Stimulated activated naive CD4-positive, alpha-beta T cell treated with Interleukin-2 at 50 U/mL for 16 hours (primary cell): ENCODE measurements at places on chromosomes 1 and 21.

DNA sequence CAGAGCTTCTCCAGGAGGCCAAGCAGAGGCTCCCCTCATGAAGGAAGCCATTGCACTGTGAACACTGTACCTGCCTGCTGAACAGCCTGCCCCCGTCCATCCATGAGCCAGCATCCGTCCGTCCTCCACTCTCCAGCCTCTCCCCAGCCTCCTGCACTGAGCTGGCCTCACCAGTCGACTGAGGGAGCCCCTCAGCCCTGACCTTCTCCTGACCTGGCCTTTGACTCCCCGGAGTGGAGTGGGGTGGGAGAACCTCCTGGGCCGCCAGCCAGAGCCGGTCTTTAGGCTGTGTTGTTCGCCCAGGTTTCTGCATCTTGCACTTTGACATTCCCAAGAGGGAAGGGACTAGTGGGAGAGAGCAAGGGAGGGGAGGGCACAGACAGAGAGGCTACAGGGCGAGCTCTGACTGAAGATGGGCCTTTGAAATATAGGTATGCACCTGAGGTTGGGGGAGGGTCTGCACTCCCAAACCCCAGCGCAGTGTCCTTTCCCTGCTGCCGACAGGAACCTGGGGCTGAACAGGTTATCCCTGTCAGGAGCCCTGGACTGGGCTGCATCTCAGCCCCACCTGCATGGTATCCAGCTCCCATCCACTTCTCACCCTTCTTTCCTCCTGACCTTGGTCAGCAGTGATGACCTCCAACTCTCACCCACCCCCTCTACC lies 19.1 kb downstream of the CSF1 start:
- no peak for DNase-seq

GRCh38 chr1:30816211-30817076 lies 58.9 kb upstream of the LAPTM5 start:
- no peak for DNase-seq

GRCh38 chr1:8439015-8439702 lies 121.2 kb downstream of the SLC45A1 start:
- DNase-seq: no peak

DNA sequence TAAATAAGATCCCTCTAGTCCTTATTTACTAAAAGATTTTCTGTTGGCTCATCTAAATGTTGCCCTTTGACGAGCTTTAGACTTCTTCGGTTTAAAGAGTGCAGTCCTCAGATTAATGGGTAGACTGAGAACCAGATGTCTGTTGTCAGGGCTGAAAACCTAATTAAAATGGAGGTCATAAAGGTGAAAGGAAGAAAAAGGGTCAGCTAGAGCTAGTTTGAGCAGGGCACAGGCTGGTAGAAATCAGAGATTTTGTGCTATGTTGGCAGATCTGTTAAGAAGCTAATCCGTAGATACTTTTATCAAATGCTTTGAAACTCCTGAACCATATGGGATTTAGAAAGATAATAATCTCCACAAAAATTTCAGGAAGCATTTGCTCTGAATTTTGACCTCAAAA lies 959.0 kb downstream of the PLA2G4A start:
- no peak for DNase-seq
